ENCODE measurements at places on chromosomes 4 and X.

- DNase-seq = no peak
Observed at GRCh38 chr4:157271166-157271869, 50.8 kb downstream of the GRIA2 start.

GRCh38 chrX:13099121-13099520, 54.7 kb upstream of the FAM9C start:
- no peak for DNase-seq

DNA sequence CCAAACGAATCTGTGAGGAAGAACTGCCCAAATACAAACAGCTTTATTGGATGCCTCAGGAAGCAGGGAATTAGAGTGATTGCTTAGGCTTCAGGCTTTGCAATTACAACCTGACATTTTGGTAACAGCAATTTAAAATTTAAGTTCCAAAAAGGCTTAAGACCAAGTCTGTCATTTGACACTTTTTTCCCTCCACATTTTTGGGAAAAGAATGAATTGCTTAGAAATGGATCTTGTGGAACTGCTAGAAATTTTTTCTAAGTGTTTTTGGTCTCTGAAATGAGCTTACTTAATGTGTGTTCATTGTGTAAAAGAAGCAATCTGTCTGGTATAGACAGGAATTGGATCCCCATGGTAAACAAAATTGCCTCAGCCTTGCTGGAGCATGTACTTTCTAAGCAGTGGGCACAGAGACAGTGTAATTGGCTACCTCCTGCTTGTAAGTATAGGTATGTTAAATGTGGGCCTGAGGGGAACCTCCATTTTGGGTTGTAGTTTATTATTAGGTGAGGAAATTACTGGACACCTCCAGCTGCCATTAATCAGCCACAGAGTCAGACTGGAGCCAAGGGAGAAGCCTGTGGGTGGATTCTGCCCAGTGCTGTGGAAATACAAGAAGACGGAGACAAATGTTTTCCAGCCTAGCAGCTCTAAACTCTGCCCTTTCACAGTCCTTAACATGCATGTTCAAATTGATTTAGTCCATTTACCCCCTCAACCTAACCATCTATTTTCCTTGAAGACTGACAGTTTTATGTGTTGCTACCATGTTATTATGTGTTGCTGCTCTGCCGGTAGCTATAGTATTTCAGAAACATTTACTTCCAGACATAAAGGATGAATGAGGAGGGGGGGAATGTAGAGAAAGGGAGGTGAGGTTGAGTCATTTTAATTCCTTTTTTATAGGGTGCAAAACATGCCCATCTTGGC, 473.0 kb downstream of the SPRY1 start:
- no peak for DNase-seq

- DNase-seq = peak; percentile 58
Observed at GRCh38 chr4:2260344-2261109, 1.4 kb downstream of the MXD4 start.

- no peak for DNase-seq
Observed at GRCh38 chrX:30615229-30615628, 37.7 kb upstream of the TASL start.

DNA sequence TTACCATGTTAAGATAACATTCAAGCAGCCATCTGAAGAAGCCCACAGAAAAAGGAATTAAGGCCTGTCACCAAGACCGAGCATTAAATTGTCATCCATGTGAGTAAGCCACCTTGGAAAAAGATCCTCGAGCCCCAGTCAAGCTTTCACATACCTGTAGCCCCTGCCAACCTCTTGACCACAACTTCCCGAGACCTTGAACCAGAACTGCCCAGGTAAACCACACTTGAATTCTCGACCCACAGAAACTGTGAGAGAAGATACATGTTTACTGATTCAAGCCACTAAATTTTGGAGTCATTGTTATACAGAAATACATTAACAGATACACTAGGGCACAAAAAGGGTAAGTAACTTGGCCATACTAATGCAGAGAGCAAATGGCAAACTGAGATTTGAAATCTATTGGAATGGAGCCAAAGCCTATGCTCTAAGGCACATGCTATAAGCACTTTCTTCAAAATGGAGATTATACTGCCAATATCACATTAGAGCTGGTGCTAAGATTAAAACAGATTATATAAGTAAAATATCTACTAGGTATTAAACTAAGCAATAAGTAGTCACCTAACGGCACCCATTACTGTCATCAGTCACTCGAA, 49.5 kb downstream of the FAM13A start:
- DNase-seq = no peak

DNA sequence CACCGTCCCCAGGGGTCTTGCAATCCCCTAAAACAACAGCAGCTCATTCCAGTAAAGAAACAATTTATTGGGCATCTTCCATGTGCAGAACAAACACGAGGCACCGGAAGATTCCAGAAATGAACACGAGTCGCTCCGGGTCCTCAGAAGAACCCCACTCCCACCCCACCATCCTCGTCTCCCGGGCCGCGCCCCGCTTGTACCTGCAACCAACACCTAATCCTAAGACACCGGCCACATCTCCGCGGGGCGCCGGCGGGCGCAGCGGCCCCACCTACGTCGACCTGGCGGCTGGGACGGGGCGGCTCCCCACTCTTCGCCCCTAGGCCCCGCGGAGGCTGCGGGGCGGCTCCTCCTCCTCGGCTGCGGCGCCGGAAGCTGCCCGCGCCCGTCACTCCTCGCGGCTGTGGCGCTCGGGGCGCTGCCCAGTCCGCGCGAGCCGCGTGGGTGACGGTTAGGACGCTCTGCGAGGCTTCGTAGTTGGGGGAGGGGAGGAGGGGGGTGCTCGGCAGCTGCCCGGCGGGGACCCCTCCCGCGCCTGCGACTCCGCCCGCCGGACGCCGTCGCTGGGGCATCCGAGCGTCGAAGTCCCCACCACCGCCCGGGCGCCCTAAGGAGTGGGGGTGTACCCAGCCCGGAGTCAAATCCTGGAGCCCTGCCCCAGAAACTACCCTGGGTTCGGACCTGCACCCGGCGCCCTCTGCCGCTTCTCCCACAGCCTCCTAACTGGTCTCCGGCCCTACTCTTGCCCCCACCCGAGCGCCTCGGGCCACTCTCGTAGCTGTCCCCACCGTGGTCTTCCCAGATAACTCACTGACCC, at the start of gene CCDC158:
Gene CCDC158 (minus strand): TSS at position 380 of the 820 bp plus-strand sequence. CDS start 17,934 bp downstream, outside the sequence.
- DNase-seq = peak; percentile 54

- DNase-seq = no peak
Observed at GRCh38 chr4:76459291-76459723, 24.3 kb downstream of the SHROOM3 start.

- DNase-seq = no peak
Observed at GRCh38 chr4:163666332-163666873, 171.9 kb downstream of the TMA16 start.

DNA sequence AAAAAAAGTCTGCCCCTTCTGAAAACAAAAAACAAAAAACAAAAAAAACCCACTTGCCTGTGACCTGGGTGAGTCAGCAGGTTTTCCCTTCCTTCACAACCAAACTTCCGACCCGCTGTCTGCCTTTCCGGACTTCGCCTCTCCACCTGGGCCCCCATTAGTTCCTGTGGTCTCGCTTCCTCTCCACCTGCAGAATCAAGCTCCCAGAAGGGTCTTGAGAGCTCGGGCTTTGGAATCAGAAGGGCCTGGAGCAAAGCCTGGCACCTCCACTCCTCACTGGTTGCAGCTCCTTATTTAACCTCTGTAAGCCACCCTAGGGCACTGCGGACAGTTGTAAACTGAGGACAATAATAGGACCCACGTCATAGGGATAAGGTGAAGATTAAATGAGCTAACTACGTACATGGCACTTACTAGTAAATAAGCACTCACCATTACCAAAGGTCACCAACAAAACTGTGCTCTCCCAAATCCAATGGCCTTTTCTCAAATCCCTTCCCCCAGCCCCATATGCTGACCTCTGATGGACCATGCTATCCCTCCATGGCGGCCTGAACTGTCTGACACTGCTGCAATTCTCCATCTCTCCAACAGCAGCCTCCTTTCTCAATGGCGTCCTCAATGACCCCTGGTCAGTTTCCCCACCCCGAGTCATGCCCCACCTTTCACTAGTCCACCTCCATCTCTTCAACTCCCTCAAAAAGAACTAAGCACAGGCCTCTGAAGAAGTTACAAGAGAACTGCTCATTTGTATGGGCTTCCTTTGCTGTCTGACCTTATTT, 64.2 kb downstream of the IRF2 start:
- DNase-seq = no peak

- DNase-seq = no peak
Observed at GRCh38 chrX:55028040-55028439, 2.7 kb downstream of the ALAS2 start.
